ENCODE measurements at places on chromosomes 4 and X.

- no peak for DNase-seq
These were observed 213.1 kb upstream of the MID1 start for GRCh38 chrX:10833299-10834169.

GRCh38 chrX:2767631-2768455, 16.0 kb downstream of the XG start:
- DNase-seq, result peak; percentile 59

GRCh38 chr4:42904986-42905385, 12.5 kb downstream of the GRXCR1 start:
- no peak for DNase-seq

DNA sequence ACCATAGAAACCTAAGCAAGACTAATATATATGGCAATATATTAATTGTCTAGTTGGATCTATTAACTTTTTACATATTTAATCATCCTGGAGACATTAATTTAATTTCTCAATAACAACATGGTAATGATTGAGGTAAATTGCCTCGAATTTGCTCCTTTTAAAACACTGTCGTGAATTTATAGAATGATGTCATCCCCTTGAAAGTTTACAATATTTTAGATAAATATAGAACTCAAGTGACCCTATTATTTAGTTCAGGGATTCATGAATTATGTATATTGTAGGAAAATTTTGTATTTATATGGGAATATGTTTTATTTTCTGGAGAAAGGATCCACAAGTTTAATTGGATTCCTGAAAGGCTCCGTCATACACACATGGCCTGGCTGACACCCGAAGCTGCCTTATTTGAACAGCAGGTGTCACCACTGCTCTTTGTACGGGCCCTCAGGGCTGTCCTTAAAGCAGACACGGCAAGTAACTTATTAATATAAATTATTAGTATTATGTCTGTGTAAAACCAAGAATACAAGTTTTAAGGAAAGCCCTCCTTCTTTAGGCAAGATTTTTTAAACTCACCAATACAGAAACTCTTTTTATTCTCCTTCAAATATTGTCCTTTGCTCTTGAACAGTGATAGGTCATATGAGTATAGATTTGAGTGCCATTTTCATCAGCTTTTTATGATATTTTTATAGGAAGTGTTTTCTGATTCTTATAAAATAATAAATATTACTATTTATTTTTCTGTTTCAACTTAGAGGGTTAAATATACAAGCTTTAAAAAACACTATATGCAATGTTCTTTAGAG, 1.9 kb upstream of the PLRG1 start:
- peak; percentile 74 for DNase-seq

- no peak for DNase-seq
These were observed 157.8 kb downstream of the ANTXR2 start for GRCh38 chr4:79915246-79915645.

- DNase-seq, result no peak
These were observed 12.6 kb downstream of the CA5B start for GRCh38 chrX:15750611-15751154.

DNA sequence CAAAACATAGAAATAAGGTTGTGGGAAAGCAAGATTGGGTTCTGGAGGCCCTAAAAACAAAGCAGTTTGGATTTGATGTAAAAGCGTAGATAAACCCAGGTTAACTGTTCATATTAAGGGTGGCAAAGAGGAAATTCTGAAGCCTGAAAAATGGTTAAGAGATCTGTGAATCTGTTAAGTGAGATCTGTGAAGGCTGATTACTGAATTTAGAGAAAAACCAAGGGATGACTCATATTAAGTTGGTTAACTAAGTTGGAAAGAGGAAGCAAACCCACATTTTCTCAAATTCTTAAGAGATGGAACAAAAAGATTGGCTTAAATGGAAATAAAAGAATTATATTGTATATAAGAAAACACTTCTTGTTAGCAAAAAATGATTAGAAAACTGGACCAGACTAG, 22.8 kb downstream of the GPAT3 start:
- DNase-seq, result no peak

DNA sequence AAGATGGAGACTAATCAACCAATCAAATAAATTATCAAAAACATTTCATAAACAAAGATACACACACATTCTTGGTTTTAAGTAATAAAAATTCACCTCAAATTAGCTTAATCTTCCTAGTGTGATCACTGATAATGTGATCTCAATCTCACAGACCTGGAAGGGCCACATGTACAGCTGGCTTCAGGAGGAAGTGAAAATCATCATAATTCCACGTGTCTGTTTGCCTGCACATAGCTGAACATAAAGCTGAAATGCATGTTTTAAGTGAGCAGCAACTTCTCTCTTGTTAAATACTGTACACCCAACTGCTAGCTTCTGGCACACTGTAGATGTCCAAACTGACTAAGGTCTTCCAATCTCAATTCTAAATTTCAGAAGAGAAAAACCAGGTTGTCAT, 53.8 kb downstream of the ARHGAP6 start:
- no peak for DNase-seq

DNA sequence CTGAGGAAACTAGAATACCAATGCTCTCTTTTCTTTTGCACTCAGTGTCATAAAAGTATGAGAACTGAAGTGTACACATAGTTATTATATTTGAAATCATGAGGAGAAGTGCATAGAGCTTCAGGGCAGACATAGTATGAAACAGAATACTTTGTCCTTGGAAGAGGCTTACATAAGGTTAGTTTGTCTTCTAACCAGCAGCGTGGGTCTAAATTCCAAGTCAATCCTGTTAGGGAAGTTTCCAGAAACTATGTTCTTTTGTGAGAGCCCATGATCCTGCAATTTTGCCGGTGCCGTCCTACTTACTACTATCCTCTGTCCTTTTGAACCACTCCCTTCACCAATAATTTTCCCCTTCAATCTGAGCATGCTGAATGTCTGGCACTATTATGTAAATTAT, 156.2 kb downstream of the PABPC4L start:
- DNase-seq, result no peak

DNA sequence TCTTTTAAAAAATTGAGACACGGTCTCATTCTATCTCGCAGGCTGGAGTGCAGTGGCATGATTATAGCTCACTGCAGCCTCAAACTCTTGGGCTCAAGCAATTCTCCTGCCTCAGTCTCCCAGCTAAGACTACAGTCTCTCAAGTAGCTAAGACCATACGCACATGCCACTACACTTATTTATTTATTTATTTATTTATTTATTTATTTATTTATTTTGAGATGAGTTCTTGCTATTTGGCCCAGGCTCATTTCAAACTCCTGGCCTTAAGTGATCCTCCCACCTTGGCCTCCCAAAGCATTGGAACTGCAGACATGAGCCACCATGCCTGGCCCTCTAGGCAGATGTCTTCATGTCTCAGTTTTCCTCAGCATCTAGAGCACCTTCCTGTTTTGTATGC, 482.2 kb downstream of the CFAP47 start:
- DNase-seq, result no peak

- DNase-seq, result no peak
These were observed 1.6 kb downstream of the NAT8L start for GRCh38 chr4:2060611-2061185.

DNA sequence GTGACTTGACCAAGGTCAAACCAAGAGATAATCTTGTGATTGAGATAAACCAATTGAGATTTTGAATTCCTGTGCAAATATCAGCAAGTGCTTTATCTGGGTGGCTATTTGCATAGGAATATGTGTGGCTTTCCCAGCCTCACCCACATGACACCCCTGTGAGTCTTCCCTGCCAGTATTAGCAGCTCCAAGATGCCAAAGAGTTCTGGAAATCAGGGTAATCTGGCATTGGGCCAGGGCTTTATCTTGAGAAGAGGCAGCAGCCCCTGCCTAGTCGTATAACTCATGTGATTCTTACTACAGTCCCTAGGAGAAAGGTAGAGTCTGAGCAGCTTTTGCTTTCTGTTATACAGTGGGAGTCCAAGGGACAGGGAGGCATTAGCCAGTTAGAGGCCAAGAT, 87.7 kb downstream of the RLIM start:
- no peak for DNase-seq

DNA sequence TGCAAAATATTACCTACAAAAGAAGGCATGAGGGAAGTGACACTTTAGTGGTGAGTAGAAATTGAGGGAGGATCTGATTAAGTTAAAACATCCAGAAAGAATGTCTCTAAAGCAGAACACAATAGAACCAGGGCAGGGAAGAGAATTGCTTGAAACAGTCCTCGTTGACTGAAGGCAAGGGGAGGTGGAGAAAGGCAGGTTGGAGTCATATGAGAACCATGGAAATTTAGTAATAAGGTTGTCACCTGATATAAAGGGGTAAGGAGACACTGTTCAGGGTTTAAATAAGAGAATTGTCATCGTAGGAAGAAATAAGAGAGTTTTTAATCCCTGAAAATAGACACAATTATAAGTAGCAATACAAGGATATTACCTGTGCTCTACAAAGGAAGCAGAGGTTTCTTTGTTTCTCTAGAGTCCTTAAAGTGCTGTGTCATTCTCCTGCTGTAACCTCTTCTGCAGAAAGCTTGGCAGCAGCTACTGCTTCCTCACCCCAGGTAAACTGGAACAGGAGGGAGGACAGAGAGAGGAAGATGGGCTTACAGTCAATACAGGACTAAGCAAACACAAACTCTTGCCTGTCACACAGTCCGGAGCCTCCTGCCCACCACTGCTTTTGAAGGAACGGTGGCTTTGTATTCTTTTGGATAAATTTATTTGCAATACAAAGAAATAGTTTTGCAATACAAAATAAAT, 258.4 kb downstream of the PPARGC1A start:
- DNase-seq, result no peak

DNA sequence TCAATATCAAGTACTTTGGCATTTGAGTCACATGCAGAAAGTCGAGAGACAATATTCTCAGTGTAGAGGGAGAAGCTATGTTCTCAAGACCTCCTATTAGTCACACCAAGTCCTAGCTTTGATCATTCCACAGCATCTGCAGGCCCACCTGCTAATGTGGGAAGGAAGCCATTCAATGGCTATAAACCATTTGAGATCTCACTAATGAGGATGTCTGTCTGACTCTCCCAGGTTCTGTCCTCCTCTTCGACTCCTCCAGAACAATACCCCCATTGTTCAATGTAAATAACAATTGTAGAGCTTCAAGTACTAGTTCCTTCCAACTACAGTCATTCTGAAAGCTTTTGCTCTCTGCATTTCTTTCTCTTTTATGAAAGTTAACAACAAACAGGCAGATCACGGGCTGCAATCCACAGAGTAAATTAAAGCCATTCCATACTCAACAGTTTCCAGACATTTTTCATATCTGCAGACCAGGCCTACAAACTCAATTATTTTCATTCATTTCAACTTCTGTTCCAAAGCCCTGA, 140.2 kb upstream of the EDNRA start:
- DNase-seq, result no peak

All from left lobe of liver (tissue), 2 donors.